ENCODE measurements at places on chromosomes 13 and 19. TPM values are rescaled to one million over a fixed set of nuclear protein-coding genes. Genes with fewer than 3 reads are reported as not detected.

DNA sequence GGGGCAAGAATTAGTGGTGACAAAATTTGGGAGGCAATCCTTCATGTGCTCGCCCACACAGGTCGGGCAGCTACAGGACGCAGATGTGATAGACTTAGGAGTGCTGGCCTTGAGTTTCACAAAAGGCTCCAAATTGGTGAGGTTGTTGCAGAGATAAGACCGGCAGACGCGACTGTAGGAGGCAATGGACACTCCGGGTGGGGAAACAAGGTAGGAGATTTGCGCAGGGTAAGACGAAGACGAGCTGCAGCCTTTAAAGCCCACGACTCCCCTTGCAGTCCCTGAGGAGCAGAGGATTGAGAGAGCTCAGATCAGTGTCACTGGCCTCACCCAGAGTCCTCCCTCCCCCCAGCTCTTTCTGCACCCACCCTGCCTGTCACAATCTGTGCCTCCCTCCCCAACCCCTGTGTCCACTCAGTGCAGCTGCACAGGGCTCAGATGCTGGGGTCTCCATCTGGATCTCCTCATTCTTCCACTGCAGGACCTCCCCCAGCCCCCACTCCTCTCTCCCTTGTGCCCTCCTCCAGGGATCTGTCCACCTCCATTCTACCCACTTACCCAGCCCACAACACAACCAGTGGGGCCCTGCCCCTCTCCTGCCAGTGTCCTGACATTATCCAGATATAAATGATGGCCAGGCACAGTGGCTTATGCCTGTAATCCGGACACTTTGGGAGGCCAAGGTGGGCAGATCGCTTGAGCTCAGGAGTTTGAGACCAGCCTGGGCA, 6.3 kb downstream of the LYPD4 start:
- DNase-seq: no peak

- DNase-seq: no peak
Observed at GRCh38 chr13:28423010-28423409, 71.9 kb downstream of the FLT1 start.

- no peak for DNase-seq
Observed at GRCh38 chr13:111958612-111959395, 108.1 kb upstream of the SOX1 start.

PRTN3 gene
- not detected for total RNA-seq
